ENCODE measurements at places on chromosomes 16 and 17.

DNA sequence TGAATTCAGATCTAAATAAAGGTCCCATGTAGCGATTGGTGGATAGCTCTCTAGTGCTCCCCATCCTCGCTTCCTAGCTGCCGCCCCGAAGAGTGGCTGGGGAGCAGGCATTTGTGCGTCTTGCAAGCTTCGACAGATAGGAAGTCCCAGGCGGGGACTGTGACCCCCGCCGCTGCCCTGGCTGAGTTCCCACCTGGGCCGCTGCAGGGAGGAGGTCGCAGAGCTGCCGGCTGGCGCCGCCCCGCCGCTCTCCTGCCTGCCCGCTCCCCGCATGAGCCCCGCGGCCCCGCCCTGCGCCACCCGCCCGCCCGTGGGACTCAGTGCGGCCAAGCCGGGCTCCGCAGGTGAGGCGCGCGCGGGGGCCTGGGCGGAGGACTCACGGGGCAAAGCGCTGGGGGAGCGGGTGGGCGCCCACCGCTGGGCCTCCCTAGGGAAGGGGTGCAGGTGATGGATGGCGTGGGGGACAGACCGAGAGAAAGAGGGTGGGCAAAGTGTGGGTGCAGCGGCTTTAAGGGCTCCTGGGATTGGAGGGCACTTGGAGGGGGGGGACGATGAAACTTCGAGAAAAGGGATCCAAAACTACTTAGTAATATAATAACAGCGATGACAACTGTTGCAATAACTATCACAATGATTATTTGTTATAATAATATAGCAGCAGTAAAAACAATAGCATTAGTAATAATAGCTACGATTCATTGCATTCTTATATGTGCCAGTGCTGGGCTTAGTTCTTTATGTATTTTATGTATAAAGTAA is at the start of gene OTOA:
Gene OTOA (plus strand): TSS at position 80 of the 759 bp plus-strand sequence. CDS start 14,547 bp downstream, outside the sequence.
- no peak for DNase-seq

DNA sequence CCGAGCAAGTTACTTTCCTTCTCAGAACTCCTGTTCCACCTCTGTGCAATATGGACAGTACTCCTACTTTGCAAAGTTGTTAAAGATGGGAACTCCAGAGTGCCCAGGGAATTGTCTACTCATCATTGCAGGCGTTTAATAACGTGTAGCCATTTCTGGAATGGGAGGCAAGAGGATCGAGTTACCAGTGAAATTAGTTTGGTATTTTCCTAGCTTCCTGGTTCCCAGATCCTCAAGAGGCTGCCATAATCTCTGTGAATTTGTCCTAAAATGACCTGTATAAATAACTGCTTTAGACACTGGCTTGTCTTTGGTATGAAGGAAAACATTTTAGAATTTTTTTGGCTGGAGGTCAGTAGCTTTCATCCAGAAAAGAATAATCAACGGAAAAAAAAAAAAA is 27.7 kb downstream of the WWOX start:
- no peak for DNase-seq

GRCh38 chr17:31072186-31072585 is 22.6 kb upstream of the NF1 start:
- no peak for DNase-seq

- no peak for DNase-seq
Observed at GRCh38 chr16:276426-277077, 808 bp upstream of the RGS11 start.

DNA sequence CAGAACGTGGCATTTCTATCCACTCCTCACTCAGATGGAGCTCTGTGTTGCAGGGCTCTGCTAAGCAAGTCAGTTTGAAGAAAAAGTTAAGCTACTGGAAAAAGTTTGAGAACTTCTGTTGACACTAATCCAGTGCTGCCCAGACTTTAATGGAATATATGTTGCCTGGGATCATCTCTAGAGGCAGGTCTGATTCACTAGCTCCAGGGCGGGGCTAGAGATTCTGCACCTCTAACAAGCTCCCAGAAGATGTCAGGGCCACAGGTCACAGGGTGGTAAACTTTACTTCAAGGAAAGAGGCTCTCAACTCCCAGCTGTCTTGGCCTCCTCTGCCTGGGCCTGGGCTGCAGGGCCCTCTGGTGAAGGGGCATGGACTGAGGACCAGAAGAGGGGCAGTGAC is 6.8 kb downstream of the TTYH2 start:
- no peak for DNase-seq

GRCh38 chr16:11303405-11304138 is 22.4 kb upstream of the PRM1 start:
- DNase-seq = no peak

DNA sequence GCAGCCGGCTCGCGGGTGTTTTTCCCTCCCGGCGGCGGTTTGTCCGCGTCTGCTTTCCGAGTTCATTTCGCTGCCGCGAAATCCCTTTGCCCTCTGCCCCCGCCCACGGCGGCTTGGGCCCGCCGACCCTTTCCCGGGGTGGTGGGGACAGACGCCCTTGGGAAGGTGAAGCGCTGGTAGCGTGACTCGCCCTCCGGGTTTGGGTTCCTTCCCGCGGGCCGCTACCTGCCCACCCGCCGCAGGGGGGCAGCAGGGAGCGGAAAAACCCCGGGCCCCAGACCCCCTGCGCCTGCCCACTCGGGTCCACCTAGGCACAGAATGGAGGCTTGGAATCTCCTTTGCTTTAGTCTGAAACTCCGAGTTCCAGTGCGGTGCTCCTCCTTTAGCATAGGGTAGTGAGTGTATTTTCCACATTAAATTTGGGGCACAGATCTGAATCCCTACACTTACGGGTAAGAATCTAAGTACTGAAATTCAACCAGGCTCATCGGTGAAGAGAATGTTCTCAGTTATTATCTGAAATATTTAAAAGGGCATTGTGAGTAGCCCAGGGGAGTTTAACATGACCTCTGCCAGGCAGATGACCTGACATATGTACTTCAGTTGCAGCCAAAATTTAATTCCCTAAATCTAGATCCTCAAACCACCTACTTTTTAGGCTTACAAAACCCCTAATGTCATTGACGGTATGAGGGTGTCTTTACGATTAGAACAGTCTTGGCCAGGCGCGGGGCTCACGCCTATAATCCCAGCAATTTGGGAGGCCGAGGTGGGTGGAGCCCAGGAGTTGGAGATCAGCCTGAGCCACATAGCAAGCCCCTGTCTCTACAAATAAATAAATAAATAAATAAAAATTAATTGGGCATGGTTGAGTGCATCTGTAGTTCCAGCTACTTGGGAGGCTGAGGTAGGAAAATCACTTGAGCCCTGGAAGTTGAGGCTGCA is 1.0 kb downstream of the NME2 start:
- peak; percentile 81 for DNase-seq

- DNase-seq = no peak
Observed at GRCh38 chr16:86321491-86321890, 188.8 kb upstream of the FOXF1 start.

GRCh38 chr17:74892974-74893911 is at the start of gene FADS6:
TSS of gene FADS6 (minus strand) at chr17:74893633. CDS start at chr17:74893595, 38 bp downstream.
- DNase-seq = no peak

DNA sequence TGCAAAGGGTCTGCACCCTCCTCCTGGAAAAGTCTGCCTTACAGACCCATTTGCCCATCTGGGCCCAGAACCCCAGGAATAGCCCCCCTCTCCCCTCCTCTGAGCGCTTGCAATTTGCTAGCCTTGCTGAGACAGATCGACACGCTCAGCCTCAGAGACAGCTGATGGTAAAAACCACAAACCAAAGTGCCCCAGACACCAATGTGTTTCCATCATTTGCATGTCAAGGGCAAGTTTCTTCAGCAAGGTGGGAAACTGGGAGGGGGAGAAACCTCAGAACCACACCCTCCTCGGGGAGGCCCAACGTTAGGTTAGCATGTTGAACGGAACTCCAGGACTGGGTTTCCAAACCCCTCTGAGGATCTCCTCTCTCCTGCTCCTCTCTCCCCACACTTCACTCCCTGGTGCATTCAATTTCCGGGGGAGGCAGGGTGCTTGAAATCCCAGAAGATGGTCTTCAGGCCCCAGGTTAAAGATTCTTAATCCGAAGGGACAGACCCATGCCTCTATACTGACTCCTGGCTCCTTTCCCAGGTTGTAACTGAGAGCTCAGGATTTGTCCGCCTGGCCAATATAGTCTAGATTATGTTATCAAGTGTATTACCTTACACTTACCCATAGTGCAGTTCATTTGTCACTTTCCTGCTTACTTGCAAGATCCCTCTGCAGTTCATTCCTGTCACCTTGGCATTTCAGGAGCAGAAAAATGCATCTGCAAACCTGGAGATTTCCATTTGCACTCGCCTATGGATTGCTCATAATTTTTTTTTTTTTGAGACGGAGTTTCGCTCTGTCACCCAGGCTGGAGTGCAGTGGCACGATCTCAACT is 1.3 kb upstream of the CUEDC1 start:
- DNase-seq = peak; percentile 53

DNA sequence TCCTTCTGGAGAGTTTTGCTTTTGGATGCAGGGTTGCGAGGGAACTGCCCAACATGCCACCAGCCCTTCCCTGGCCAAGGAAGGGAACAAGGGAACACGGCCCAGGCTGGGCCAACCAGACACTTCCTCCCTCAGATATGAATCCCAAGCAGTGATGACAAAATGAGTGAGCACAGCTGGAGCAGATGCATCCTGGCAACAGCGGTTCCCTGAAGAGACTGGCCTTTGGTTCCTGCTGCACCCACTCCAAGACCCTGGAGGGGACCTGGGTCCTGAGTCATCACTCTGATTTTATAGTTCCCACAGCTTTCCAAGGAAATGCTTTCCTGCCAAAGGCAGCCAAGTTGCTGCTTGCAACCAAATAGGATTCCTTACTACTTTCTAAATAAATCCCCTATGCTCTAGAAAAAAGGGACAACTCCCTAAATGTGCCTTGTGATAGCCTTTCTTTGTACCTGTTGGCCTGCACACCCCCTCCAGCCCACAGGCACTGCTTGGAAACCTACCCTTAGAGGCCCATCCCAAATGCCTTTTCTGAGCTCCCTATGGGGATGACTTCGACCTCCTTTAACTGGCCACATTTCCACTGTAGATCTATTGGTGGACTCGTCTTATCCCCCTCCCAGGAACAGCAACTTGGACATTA is 5.3 kb downstream of the ST3GAL2 start:
- DNase-seq = no peak

DNA sequence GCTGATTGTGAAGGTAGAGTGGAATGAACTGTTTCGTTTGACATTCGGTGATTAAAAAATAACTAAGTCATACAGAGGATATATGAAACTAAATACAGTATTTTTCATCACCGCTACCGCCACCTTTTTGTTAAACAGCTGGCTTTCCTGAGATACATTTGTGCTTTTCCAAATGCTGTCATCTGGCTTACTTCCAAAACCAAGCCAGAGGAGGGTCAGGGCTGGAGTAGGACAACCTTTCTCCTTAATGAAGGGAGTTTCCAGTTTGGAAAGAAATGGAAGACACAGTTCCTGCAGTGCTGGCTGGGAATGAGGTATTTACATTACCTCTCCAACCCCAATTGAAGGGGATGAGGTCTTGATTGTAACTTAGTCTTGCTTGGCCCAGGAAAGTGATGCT is 3.2 kb downstream of the TNRC6C start:
- no peak for DNase-seq

GRCh38 chr17:13476720-13477119 is 125.0 kb downstream of the HS3ST3A1 start:
- no peak for DNase-seq

GRCh38 chr16:28529124-28529523 is 9.7 kb downstream of the NUPR1 start:
- DNase-seq = no peak

DNA sequence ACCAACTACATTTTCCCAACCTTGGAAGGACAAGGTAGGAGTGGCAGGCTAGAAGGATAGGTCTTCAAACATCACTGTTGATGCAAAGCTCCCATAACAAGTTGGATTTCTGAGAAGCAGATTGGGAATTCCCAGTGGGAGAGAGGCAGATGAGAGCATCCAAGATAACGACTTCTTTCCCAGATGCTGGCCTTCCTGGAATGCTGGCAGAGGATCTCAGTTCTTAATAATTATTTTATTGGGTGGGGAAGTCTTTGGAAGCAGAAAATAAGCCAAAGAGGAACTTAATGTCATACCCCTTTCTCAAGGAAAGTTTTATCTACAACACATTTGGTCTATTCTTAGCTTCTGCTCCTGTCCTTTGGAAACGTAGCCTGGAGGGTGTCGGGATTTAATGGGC is 64.5 kb downstream of the MPRIP start:
- DNase-seq = no peak

GRCh38 chr17:55540414-55541091 is 29.3 kb upstream of the SMIM36 start:
- no peak for DNase-seq

DNA sequence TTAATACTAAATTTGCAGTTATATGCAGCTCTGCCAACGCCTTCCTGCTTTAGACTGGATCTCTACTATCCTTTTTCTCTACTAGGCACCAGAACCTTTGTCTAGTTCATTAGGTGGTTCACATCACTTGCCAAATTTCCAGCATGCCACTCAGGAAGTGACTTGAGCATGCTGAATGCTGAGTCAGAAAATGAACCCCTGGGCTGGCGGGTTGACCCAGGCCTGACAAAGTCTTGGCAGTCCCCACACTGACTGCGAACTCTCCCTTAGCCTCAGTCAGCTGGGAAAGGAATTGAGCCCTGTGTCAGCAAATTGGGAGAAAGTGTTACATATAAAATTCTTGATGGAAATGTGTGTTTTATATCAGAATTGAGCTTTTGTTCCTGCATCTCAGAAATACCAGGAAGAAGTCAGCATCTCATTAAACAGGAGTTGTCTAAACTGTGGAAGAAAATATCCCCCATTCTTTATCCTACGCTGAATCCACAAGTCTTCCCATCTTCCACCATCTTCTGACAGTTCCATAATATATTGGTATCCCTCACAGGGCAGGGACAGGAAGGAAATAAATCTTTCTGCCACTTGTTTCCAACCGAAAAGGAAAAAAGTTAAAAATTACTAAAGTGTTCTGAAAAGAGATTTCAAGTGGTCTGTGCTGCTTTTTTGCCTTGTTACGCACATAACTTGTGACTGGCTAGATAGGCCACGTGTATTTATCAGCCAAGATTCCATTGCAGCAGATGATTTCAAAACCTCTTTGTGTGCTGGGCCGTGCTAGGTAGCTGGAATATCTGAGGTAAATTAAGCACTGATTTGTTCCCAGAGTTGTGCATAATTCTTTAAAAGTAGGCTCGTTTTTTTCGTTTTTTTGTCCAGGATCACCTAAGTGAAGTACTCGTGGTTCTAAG is 16.7 kb upstream of the SLC12A3 start:
- no peak for DNase-seq

- DNase-seq = no peak
Observed at GRCh38 chr17:75440738-75441448, 15.5 kb upstream of the TMEM94 start.

Data from GM12891 (cell line).